ENCODE measurements at places on chromosomes 5 and 9.

DNA sequence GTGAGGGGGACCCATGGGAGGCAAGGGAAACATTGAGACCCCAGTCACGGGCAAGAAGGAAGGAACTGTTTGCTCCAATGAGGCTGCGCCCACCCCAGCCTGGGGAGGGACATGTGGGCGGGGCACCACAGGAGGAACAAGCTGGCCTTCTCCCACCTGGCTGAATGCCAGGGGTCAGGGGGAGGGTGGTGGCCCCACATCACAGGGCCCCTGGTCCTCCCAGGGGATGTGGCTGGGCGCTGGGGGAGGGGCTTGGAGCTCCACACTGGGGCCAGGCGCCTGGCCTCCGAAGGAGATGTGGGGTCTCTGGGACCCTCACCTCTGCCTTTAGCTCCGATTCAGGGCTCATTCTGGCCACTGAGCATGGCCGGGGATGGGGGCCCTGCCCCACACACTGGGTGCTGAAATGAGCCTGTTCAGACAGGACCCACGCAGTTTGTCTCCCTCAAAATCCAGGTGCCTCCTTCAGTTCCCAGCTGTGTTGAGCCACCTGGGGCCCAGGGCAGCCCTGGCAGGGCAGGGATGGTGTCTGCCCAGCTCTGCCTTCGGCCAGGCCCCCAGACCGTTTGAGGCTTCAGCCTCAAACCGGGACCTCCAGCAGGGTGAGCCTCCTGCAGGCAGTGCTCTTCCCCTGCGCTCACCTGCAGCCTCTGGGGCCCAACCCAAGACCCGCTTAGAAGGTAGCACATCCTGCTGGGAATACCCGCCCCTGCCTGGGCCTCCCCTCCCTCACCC is 33.2 kb upstream of the NOTCH1 start:
- peak; percentile 19 for DNase-seq

DNA sequence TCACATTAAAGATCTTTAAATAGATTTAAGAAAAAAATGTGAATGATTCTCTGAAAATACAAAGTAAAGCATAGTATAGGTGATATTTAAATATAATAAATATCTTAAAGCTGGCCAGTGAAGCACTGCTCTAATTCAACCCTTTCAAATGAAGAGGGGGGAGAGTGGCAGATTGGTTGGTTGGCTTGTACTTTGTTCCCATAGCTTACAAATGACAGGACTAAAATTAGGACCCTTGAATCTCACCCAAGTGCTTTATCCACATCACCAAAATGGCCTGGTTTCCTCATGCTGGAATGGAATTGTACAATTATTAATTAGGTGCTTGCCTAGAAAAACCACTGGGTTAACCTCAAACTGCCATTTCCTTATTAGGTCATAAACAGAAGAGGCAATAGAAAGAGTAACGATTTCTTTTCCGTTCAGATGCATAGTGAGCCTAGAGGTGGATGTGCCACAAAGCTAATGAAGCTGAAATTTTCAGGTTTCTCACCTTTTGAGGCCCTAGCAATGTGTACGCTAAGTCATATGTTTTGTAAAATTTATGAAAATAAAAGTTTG is 354.5 kb upstream of the CDH6 start:
- no peak for DNase-seq

DNA sequence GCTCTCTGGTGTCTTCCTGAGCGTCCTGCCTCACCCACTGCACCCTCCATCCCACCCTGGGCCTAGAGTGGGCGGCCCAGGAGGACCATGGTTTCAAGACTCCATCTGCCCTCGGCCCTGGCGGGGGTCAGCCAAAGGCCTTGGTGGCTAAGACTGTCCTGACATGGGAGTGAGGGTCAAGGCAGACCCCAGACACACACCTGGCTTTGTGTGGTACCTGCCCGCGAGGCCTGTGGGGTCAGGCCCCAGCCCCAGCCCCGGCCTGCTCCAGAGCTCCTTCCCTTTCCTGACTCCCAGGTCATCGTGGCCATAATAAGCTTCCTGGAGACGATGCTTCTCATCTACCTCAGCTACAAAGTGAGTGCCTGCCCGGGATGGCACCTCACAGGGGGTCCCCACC is 54.6 kb downstream of the KCNT1 start:
- DNase-seq, result no peak

DNA sequence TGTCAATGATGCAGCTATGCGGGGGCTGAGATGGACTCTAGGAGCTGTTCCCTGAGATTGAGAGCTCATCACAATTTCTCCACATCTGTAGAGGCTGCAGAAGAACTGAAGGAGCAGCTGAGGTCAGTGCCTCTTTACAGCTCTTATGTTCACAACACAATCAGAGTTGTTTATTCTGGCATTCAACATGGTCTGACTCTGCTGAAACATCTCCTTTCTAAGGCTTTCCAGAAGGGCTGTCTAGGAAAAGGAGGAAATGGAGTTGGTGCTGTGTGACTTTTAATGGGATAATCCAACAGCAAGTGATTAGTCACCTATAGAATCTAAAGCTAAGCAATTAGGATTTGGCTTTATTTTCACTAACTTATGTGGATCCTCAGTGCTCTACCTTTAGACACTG is 6.0 kb downstream of the POU5F2 start:
- DNase-seq, result no peak

DNA sequence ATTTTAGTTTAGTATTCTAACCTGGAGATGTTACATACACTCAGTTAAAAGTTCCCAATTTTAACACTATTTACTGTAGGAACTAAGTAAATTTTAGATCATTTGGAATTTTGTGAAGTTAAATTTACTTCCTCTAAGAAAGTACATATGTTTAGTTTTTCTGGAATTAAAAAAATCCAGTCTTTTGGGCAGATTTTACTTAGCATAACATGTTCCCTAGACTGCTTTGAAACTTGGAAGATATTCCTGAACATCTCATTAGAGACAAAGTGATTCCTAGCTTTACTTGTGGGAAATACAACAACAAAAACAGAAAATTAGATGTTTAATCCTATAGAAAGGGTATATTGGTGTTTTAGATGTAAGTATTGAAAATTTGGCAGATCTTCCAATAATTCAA is 930.0 kb upstream of the PTPRD start:
- DNase-seq, result no peak

GRCh38 chr9:111789881-111790280 is 4.9 kb downstream of the SHOC1 start:
- DNase-seq, result no peak

DNA sequence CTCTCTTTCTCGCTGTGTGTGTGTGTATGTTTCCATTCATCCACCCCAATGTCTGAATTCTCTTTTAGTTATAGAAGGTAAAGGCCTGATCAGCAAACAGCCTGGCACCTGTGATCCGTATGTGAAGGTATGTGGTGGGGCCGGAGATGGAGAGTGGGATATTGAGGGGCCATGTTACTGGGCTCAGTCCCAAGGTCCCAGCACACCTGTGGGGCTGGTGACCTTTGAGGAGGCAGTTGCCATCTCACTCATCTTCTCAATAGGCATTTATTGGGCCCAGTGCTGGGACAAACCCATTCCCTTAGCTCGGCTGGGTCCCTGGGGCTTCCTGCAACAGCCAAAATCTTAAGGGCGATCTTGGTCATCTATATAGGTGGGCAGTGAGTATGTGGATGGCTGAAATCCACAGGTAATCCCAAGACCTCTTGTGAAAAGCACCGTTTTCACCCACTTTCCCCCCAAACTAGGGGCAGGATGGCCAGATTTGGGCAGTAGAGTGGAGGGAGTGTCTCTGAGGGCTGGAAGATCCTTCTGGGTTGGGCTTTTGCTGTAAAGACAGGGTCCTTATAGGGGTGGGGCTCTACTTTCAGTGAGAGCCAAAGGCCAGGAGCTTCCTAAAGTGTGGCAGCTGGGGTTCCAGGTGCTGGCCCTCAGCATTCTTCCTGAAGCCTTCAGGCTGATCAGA is 19.6 kb downstream of the RGS3 start:
- no peak for DNase-seq

DNA sequence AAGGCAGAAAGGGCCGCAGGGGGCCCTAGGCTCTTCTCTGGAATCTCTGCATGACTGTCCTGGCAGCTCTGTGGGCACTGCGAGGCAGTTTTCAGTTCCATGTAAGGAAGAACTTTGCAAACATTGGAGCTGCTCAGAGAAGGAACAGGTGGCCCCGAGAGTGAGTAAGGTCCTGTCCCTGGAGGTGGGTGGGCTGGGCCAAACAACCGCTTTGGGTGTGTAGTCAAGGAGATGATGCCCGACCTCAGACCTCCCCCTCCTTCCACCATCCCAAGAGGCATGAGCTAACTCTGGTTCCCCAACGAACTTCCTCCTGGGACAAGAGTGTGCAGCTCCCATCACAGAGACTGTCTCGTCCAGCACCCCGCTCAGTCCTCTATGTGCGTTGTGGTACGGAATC is 20.5 kb downstream of the CSF1R start:
- DNase-seq, result no peak

DNA sequence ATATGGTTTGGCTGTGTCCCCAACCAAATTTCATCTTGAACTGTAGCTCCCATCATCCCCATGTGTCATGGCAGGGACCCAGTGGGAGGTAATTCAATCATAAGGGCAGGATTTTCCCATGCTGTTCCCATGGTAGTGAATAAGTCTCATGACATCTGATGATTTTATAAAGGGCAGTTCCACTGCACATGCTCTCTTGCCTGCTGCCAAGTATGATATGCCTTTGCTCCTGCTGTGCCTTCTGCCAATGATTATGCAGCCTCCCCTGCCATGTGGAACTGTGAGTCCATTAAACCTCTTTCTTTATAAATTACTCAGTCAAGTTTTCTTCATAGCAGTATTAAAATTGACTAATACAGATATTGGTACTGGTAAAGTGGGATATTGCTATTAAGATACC is 42.4 kb downstream of the MARCHF11 start:
- DNase-seq, result no peak

GRCh38 chr9:130627051-130627450 is 37.3 kb upstream of the PRDM12 start:
- DNase-seq, result no peak

- no peak for DNase-seq
Observed at GRCh38 chr5:178690208-178690607, 40.3 kb downstream of the ZNF354A start.

- DNase-seq, result peak; percentile 49
Observed at GRCh38 chr9:84261070-84261746, 79.3 kb downstream of the SLC28A3 start.

DNA sequence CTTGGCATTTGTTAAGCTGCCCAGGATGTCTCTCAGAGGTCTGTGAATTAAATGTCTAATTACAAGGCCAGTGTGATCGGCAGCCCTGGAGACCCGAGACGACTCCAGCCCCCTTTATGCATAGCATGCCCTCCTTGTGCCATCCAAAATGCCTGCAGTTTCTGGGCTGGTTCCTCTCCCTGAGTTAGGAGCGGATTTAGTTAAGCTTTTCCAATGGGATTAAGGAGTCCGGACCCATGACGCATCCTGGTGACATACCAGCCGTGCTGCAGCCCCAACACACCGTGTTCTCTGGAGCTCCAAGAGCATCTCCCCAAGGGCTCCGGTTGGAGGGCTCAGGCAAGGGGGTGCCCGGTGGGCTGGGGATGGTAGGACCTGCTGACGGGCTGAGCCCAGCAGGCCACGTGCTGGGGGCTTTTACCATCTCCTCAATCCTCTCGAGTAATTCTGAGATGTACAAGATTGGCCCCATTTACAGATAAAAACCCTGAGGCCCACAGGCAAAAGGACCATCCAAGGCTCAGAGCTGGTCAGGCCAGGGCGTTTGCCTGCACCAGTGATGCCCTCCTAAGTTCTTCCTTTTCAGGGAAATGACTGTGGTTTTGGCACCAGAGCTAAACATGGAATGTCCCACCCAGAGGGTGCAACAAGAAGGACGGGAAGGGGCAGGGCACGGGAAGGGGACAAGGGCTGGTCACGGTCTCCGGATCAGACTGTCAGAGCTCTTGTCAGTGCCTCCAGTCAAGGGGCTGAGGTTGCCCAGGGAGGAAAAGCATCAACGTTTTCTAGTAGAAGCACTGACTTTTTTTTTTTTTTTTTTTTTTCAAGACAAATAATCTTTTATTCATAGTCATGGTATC is 82.6 kb upstream of the PHYKPL start:
- no peak for DNase-seq

DNA sequence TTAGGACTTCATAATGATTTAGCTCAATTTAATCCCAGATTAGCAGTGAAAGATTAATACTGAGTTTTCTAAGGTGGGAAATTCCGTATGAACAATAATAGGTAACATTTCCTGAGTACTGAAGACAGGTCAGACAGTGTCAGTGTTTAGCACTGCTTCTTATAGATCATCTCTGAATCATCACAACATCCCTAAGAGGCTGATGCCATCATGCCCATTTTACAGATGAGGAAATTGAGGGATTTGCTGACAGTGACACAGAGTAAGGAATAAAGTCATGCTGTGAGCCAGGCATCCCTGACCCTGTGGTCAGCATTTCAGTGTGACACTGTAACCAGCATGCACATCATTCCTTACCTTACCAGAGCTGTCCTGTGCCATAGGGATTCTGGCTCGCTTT is 44.5 kb downstream of the DAPK1 start:
- DNase-seq, result no peak

GRCh38 chr5:65778126-65778525 is 56.1 kb downstream of the NLN start:
- no peak for DNase-seq

DNA sequence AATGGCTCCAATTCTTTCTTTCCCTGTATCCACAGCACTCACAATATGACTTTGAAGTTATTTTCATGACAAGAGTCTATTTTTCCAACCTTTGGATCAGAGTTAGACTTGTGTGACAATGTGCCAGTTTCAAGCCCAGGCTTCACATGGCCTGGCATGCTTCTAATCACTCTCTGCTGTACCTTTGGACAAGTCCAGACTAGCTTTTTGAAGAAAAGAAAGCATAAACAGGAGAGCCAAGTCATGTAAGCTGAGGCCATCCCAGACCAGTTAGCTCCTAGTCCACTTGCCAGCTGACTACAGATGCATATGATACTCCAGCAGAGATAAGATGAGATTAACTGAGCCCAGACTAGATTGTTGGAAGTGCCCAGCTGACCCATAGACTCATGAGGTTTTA is 513.6 kb upstream of the C9orf72 start:
- DNase-seq, result no peak

DNA sequence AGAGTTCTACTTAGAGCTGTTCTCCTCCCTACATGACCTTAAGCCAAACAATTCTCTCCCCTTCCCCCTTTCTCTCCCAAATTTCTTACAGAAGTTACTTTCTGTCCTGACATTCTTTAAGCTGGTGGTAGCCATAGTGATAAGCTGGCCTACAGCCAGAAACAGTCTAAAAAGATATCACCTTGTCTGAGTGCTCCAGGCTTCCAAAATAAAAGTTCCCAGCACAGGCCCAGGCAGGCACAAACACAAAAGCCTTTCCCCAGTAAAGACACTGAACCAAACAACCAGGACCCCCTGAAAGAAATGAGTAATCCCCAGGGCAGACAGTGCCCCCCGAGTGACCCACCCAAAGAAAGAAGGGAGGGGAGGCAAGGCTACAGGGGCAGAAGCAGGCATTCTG is 19.2 kb downstream of the SIL1 start:
- DNase-seq, result no peak

GRCh38 chr9:70113403-70114022 is 69.9 kb downstream of the MAMDC2 start:
- DNase-seq, result peak; percentile 13

GRCh38 chr9:64128572-64128971 is 1156.4 kb downstream of the FOXD4L5 start:
- DNase-seq, result no peak

GRCh38 chr9:136058084-136058483 is 37.0 kb downstream of the NACC2 start:
- no peak for DNase-seq

Data from CD4-positive, alpha-beta T cell treated with Interleukin-10 for 1 hour (primary cell).